ENCODE measurements at places on chromosomes 11 and 22.

GRCh38 chr11:45322891-45323600 is 36.9 kb upstream of the SYT13 start:
- DNase-seq, result no peak

DNA sequence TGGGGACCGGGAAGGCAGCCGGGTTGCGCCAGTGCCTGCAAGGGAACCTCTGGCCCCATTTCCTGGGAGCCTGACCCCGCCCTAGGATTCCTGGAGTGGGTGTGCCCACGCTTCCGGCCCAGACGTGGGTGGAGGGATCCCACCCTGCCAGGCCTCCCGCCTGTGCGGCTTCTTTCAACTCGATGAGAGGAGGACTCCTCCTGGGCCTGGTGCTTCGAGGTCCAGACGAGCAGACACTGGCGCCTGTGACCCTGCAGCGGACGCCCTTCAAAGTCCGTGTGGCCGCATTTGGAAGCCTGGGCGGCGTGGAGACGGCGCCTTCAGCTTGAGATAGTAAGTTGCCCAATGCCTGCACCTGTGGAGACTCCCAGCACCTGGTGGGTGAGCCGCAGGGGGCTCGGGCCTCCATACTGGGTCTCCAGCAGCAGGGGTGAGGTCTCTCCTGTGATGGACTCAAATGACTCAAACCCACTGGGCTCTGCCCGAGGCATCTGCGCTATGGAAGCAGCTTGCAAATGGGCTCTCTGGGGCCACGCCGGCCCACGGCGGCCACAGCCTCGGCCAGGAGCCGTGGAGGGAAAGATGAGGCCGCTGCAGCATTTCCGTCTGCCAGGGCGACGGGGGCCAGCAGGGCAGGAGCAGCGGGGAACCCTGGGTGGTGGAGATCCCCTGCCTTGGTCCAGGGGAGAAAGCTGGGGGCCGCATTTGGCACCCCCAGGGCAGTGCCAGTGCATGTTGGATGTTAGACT is 64.3 kb upstream of the PPARA start:
- no peak for DNase-seq

DNA sequence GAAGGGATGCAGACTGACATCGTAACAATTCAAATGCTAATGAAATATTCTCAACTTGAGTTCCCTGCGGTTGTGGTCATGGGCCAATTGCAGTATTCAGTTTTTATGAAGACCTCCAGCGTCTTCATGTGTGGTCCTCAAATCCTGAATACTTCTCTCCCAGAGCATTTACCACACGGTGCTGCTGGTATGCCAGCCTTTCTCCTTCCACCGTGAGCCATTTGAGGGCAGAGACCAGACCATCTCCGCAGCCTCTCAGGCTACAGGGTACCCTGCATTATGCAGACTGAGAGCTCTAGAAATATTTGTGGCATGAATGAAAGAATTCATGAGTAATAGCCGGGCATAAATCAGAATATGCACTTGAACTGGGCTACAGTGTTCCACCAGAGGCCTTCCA is 289.7 kb downstream of the ST3GAL4 start:
- no peak for DNase-seq

DNA sequence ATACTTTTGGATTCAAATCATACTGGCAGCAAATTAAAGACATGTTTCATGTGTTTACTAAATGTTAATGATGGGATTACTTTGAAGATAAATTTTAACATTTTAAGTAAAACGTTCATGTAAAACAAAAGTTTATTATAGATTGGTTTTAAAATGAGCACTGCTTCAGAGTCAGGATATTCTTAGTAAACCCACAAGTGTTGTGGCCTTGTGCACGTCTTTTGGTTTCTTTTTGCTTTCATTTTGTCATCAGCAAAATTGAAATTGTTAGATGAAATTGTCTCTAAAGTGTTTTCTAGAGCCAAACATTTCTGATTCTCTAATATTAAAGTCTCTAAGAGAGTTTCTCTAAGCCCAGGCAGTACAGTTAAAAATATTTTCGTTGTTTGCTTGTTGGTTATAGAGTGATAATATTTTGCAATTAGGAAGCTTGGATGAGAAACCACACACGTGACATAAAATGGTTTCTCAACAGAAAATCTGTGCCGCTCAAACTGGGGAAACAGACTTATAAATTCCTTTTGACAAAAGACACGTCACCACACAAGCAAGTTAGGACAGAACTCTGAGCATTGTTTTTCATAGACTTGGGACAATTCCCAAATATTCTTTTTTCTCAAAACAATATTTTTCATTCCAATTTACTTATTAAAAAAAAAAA is 164.4 kb downstream of the TEAD1 start:
- DNase-seq, result no peak

- DNase-seq, result no peak
These were observed 40.2 kb downstream of the SCGB1A1 start for GRCh38 chr11:62459080-62459479.

DNA sequence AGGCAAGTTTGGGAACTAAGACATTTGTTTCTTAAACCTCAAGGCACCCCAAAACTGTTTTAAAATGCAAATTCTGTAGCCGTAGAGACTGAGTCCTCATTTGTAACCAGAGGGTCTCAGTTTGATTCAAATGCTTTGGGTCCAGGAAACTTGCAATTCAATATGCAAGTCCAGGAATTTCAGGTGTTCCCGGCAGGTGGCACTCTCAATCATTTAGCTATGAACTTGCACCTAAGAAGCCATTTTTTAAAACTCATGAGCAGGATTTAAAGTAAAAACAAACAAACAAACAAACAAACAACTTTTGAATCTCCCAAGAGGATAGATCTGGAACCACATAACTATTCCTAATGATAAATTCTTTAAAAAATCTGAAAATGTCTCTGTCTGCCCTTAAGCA is 8.7 kb upstream of the ABTB2 start:
- no peak for DNase-seq

DNA sequence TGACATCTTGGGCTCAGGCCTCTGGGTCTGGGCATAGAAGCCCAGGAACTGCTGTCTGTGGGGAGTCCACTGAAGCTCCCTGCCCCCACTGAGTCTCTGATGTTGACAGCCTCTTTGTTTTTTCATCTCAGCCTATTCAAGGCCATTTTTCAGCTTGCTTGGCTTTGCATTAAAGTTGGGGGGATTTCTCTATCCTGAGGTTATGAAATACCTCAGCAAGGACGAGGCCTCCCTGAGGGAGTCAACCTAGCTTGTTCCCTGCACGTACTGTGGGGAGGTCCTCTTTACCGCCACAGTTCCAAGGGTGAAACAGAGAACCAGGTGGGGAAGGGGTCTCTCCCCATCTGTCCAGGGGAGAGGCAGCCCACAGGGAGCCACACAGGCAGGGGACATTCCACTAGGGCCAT is 8.4 kb downstream of the KCNQ1OT1 start:
- no peak for DNase-seq

DNA sequence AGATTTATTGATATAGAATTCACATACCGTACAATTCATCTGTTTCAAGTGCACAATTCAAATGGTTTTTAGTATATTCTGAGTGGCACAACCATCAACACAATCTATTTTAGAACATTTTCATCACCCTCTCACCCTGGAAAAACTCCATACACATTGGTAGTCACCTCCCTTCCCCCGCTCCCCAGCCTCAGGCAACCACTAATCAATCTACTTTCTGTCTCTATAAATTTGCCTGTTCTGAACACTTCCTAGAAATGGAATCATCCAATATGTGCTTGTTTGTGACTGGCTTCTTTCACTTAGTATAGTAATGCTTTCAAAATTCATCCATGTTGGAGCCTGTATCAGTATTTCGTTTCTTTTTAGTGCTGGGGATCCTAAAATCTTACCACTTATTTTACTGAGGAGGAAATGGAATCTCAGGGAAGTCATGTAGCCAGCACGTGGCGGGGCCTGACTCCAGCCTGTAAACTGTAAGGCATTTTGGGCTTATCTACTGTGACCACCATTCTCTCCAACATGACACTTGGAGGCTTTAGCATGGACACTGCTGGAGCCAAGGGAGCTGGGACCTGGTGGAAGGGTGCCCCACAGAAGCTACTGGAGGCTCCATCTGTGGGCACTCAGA is 905 bp upstream of the UCP3 start:
- DNase-seq, result no peak

- DNase-seq, result no peak
These were observed 43.5 kb upstream of the GNAZ start for GRCh38 chr22:23026777-23027176.

- no peak for DNase-seq
These were observed 28.5 kb downstream of the P4HA3 start for GRCh38 chr11:74282914-74283371.

DNA sequence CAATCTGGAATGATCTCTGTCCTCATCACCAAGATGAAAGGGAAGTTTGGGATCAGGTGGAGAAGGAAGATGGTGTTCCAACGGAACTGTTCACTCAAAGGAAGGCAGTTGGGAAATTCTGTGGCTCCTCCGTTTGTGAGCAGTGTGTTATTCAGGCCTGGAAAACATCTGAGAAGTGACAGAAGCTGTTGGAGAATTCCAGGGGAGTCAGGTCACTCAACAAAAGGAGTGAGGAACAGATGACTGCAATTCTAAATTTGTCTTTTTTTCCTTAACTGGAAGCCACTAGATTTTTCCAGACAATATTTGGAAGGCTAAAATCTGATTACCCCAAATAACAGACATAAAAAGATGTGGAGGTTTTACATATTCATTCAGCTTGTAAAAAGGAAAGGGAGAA is 107.8 kb downstream of the CD44 start:
- no peak for DNase-seq

GRCh38 chr22:45008751-45009605 is 827 bp downstream of the PHF21B start:
- no peak for DNase-seq

DNA sequence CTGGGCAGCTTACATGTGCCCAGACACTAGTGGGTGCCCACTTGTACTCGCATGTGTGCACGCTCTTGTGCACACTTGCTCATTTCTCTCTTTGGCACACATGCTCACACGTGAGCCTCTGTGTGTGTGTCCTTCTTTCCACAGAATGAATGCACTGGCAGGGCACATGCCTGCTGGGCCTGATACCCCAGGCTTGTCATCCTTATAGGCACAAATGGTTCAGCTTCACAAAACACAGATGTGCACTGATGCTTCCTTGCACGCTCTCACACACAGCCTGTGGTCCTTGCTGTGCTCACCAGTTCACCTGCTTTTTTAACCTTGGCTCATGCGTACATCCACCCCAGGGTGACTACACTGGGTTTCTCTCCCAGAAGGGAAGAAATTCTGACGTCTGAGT is 174.8 kb downstream of the BUD13 start:
- no peak for DNase-seq

DNA sequence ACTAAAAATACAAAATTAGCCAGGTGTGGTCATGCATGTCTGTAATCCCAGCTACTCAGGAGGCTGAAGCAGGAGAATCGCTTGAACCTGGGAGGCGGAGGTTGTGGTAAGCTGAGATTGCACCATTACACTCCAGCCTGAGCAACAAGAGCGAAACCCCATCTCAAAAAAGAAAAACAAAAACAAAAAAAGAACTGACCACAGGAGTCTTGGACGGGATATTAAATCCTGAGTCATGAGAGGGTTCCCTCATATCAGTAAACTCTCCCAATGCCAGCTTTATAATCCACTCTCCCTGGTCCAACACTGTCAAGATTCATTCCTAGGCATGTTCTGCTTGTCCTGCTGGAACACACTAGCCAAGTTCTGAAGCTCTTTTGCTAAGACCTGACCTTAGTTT is 61.5 kb upstream of the EP300 start:
- DNase-seq, result no peak

DNA sequence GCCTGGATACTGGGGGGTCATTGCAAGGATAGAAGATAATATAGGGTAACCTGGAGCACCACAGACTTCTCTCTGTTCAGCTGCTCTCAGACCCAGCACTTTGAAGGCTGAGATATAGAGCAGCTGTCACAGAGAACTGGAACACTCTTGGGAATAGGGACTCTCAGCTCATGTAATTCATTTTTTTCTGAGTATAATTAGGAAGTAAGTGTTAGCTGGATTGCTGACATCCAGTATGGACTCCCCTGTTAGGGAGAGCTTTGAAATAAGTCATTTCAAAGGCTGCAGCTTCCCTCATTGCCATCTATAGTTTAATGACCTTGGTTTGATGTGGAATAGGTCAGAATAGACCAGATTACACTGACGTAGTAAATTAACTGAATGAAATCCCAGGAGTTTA is 120.8 kb upstream of the POU2AF2 start:
- DNase-seq, result no peak

DNA sequence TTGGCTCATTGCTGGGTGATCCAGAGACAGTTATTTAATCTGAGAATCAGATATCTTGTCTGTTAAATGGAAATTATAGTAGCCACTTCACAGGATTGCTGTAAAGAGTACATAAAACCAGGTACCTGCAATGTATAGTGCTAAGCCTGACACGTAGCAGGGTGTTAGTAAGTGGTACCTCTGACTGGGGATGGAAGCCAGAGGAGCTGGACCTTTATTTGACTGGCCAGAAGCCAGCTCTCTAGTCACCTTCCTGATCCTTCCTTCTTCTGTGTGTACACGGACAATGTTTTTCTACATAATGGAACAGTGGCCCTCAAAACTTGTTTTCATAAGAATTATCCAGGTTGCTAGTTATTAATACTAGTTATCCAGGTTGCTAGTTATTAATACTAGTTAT is 25.5 kb upstream of the EHF start:
- DNase-seq, result no peak

DNA sequence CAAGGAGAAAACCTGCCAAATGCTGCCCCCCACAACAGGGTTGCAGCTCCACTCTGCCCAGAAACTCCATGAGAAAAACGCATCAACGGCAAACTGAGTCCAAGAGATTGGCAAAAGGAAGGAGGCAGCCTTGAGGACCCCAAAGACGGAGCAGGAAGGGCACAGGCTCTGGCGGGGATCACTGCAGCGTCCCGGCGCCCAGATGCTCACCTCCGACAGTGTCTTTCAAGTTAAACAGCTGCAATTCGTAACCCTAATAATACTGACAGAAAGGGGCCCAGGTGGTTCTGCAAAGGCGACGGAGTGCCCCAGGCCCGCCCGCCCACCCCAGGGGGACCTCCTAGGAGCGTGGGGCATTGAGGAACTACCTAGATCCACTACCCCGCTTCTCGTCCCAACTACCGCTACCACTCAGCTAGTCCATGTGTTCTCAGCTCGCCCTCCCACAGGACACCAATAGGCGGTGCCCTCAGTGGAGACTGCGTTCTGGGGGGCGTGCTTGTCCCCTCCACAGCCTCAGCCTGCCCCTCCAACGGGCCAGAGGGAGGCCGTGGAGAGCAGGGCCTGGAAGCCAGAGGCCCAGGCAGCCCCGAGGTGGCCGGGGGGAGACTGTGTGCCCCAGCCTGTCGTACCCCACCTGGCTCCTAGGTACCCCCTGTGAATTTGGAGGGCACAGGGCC is 127.4 kb downstream of the PHF21B start:
- DNase-seq, result no peak

DNA sequence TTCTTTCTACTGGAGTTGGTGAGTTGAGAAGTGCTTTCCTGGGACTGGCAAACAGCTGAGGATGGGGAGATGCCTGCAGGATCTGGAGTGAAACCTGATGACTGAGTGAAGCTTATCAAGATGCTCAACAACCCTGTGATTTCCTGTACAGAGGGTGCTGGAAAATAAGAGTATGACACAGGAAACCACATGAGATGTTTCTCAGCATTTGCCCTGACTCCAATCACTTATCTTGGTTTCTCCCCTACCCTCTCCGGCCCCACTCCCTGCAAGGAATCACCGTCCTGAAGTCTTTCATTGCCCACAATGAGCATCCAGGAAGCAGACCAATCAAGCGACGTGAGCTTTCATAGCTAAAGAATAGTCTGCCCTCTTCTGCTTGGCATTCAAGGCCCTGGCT is at the start of gene MRGPRX2:
MRGPRX2 (minus strand) TSS at position 89 of the 400 bp plus-strand sequence. CDS start 4,315 bp downstream, outside the sequence.
- no peak for DNase-seq

GRCh38 chr11:74255741-74256375 is 55.6 kb downstream of the P4HA3 start:
- peak; percentile 56 for DNase-seq

- DNase-seq, result no peak
These were observed 229.2 kb downstream of the CADM1 start for GRCh38 chr11:115275045-115275444.
